ENCODE measurements at places on chromosomes 16 and 17.

DNA sequence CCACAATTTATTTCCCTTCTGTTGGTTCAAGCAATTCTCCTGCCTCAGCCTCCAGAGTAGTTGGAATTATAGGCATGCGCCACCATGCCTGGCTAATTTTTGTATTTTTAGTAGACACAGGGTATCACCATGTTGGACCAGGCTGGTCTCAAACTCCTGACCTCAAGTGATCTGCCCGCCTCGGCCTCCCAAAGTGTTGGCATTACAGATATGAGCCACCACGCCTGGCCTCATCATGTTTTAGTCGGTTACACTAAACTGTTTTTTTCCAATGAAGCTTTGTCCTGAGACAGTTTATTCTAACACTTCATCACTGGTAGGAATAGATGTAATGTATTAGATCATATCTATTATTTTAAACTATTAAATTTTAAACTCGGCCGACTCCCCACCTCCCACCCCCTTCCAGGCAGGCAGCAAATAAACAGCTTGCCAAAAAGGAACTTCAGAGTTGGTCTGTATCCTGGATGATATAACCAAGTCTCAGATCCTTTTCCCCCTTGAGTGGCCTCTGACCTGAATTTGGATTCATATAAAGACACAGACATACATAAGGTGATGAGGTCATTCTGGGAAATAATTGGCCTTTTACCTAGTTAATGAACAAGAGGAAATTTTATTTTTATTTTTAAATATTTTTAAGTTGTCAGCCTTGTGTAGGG lies 18.4 kb upstream of the CORO6 start:
- DNase-seq: no peak

DNA sequence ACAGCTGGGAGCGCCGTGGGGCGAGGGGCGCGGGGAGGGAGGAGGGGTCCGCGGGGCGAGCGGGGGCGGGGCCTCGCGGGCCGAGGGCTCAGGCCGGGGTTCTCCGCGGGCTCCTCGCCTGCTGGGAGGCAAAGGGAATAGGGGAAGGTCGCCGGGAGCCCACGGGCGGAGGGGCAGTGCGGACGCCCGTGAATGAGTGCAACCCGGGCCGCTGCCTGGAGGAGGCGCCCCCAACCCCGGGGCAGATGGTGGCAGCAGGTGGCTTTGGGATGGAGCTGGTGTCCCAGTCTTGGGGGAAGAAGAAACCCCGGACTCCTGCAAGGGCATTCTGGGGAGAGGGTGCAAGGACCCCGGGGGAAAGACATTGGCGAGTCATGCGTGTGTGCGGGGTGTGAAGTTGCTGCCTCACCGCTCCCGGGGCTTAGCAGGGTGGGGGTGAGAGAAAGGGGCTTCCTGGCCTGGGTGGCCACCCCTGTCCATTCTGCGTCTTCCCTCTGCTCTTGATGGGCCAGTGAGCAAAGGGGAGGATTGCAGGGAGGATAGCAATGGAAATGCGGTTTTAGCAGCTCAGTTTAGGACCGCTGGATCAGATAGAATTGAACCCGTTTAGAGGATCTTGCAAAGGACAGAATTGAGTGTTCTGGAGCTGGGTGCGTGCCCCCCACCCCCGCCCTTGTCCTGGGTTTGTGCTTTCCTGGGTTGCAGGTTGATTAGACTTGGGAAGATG lies 526 bp downstream of the KIAA0513 start:
- no peak for DNase-seq

DNA sequence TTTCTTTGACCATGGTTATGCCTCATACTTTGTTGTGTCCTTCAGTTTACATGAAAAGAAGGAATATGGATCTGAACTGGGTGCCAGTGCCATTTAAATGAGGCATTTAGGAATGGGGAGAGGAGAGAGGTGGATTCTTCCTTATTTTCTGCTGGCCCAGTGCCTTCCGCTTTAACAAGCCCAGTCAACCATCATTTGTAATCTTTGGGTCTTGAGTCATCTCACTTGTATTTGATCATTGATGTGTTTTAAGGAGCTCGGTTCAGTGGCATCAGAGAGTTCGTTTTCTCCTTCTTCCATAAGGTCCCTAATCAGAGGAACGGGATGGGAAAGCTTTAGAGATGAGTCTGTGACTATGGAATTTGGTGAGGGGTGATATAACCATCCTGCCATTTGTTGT lies 334.9 kb downstream of the WWOX start:
- DNase-seq: no peak

DNA sequence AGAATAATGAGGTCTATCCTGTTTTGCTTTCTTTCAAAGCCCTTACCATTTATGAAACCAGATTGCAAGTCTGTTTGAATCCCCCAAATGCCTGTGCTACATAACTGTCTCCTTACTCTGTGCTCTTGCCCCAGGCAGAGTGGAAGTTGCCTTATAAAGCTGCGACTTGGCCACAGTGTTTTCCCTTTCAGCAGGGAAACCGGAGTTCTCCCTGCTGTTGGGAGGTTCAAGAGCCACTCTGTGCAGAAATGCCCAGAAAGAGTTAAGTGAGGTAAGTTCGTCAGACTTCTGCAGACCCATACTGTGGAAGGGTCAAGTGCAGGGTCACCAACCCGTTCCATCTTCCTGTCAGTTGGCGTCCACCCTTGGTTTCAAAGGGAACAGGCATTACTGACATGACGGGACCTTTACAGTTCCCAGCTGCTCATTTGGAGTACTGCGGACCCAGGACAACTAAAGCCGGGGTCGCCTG lies 508.9 kb downstream of the WWOX start:
- DNase-seq: no peak

DNA sequence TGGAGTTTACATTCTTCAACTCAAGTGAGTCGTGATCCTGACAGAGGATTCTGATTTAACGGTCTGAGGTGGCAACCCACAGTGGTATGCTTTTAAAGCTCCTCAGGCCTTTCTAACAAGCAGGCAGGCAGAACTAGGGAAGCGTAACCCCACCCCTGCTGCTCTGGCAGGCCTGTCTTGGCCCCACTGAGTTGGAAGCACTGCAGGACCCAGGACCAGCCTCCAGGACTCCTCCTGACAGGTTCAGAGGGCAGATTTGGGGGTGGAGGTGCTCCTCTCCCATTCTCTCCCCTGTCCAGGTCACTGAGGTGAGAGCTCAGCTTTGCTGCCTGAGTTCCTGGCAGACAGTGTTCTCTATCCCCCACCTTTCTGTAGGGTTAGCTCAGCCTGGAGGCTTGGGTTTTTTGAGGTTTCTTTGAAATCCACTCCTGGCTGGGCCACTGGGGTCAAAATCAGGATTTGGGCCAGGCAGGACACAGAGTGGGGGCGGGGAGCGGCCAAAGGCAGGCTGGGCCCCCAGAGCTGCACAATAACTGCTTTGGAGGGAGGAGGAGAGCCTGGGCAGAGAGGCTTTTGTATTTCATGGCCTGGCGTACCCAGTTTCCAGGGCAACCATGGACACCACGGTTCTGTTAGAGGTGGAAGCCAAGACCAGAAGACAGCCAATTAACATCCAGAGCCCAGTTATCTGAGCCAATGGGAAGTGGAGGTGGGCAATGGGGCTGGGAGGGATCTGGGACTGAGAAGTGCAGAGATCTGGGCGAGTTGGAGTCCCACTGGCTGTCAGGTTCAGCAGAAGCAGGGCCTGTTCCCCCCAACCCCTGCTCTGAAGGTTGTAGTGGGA lies 9.5 kb downstream of the MRPL27 start:
- no peak for DNase-seq

GRCh38 chr17:5911919-5912318 lies 158.3 kb upstream of the WSCD1 start:
- no peak for DNase-seq

GRCh38 chr16:82862057-82862456 lies 235.3 kb downstream of the CDH13 start:
- DNase-seq: no peak

DNA sequence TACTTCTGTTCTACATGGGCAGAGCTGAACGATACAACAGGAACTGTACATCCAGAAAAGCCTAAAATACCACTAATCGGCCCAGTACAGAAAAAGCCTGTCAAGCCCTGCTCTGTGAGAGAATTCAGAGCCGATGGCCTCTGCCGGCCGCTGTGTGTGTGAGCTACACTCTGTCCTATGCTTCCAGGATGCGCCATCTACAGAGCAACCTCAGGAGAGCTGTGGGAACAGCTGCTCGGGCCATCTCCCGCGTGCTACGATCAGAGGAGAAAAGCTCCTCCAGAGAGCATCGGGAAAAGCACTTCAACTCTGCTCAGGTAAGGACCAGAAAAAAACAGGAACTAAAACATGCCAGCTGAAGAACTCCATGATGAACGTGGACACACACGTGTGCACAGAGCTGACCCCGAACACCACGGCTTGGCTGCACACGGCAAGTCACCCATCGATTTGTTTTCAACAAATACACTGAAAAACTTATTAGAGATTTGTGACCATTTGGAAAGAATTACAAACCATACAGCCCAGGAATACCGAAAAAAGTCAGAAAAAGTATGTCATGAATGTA lies 115.9 kb downstream of the ANKRD11 start:
- no peak for DNase-seq

GRCh38 chr17:4234401-4234800 lies 29.4 kb downstream of the ANKFY1 start:
- DNase-seq: no peak

- no peak for DNase-seq
Observed at GRCh38 chr17:79843474-79843815, 4.2 kb upstream of the CBX4 start.

DNA sequence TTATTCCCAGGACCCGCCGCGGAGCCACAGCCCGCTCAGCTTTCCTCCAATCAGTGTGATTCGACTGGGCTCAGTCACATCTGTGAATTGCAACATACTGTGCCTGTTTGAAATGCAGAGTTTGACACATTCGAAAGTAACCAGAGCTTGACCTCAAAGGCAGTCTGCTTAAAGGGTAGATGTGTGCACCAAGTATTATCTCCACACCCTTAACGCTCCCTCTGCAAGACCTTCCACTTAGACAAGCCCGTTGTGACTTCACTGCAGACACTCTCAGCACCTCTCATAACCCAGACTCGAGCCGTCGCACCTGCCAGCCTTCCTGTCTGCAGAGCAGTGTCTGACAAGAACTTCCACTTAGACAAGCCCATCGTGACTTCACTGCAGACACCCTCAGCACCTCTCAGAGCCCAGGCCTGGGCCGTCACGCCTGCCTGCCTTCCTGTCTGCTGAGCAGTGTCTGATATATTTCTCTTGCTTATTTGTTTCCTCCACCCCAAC lies 3.7 kb downstream of the KLHDC4 start:
- DNase-seq: no peak

- DNase-seq: no peak
Observed at GRCh38 chr17:28788100-28788499, 44.3 kb downstream of the TRAF4 start.
